Endothelial cell of umbilical vein (primary cell): ENCODE measurements at places on chromosomes 2 and 18. TPM values are rescaled to one million over a fixed set of nuclear protein-coding genes. Genes with fewer than 3 reads are reported as not detected.

KATNAL2 gene
- 1.3 and 1.8 TPM in 2 replicates for total RNA-seq

TPO gene
- total RNA-seq, result not detected in 2 replicates

SIX3 gene
- not detected in 2 replicates for total RNA-seq

C2orf76 gene
- total RNA-seq, result 12.0 and 12.1 TPM in 2 replicates

TMEM163 gene
- total RNA-seq, result 1.0 and 1.3 TPM in 2 replicates

CYS1 gene
- 0.25 TPM in 1 of 2 replicates, not detected in the other for total RNA-seq

EFR3B gene
- 0.58 and 0.77 TPM in 2 replicates for total RNA-seq

OXER1 gene
- total RNA-seq, result 0.18 TPM in 1 of 2 replicates, not detected in the other

M1AP gene
- not detected in 2 replicates for total RNA-seq

IL18R1 gene
- 3.6 and 4.0 TPM in 2 replicates for total RNA-seq

ZSWIM2 gene
- not detected in 2 replicates for total RNA-seq

PPIL3 gene
- total RNA-seq, result 25.0 and 28.7 TPM in 2 replicates

VWA3B gene
- total RNA-seq, result not detected in 2 replicates

CRYGD gene
- total RNA-seq, result not detected in 2 replicates

SULT1C4 gene
- 28.2 and 29.3 TPM in 2 replicates for total RNA-seq

GKN1 gene
- total RNA-seq, result not detected in 2 replicates

VSNL1 gene
- not detected in 2 replicates for total RNA-seq

PAX8 gene
- total RNA-seq, result 0.22 and 0.28 TPM in 2 replicates

COL3A1 gene
- total RNA-seq, result 1.3 and 8.7 TPM in 2 replicates

DPP4 gene
- 3.0 and 6.2 TPM in 2 replicates for total RNA-seq

EMILIN2 gene
- 11.3 and 13.4 TPM in 2 replicates for total RNA-seq

TDRD15 gene
- not detected in 2 replicates for total RNA-seq

RAMP1 gene
- not detected in 2 replicates for total RNA-seq

RAX gene
- total RNA-seq, result not detected in 2 replicates

PDK1 gene
- 7.7 and 16.9 TPM in 2 replicates for total RNA-seq

RETSAT gene
- total RNA-seq, result 49.9 and 59.1 TPM in 2 replicates
